ENCODE measurements at places on chromosomes 2 and 18. TPM values are rescaled to one million over a fixed set of nuclear protein-coding genes. Genes with fewer than 3 reads are reported as not detected.

DNA sequence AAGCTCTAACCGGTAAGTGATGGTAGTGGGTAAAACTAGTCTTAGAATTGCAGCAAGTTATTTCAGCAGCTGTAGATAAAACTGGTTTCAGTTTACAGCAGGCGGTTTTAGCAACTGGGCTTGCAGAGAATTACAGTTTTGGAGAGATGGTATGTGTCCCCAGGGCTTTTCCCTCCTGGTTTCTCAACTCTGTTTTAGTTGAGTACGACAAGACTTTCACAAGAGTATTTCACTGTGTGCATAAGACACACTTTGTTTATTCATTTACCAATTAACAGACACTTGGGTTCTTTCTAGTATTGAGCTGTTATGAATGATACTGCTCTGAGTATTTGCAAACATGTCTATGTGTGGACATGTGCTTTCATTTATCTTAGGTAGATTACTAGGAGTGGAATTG lies 65.6 kb upstream of the RFX8 start:
- DNase-seq, result no peak
- peaks cover 4% of the 10 kb centered on the region for H3K36me3 ChIP-seq
- H3K4me3 ChIP-seq, result no peak overlapping the region
- no peaks in the 10 kb centered on the region for H3K4me1 ChIP-seq
- no peaks in the 10 kb centered on the region for H3K27me3 ChIP-seq
- H3K27ac ChIP-seq, result no peak overlapping the region

GRCh38 chr2:195647302-195647701 lies 9.7 kb upstream of the SLC39A10 start:
- H3K36me3 ChIP-seq, result no peaks in the 10 kb centered on the region
- H3K4me1 ChIP-seq, result peaks cover 3% of the 10 kb centered on the region
- no peak for DNase-seq
- no peaks in the 10 kb centered on the region for H3K27me3 ChIP-seq

GRCh38 chr2:199738727-199739412 lies 112.1 kb downstream of the FTCDNL1 start:
- H3K4me3 ChIP-seq, result no peak overlapping the region
- no peak for DNase-seq
- H3K27me3 ChIP-seq, result no peaks in the 10 kb centered on the region
- no peak overlapping the region for H3K27ac ChIP-seq
- no peaks in the 10 kb centered on the region for H3K36me3 ChIP-seq
- H3K4me1 ChIP-seq, result peaks cover 4% of the 10 kb centered on the region

DNA sequence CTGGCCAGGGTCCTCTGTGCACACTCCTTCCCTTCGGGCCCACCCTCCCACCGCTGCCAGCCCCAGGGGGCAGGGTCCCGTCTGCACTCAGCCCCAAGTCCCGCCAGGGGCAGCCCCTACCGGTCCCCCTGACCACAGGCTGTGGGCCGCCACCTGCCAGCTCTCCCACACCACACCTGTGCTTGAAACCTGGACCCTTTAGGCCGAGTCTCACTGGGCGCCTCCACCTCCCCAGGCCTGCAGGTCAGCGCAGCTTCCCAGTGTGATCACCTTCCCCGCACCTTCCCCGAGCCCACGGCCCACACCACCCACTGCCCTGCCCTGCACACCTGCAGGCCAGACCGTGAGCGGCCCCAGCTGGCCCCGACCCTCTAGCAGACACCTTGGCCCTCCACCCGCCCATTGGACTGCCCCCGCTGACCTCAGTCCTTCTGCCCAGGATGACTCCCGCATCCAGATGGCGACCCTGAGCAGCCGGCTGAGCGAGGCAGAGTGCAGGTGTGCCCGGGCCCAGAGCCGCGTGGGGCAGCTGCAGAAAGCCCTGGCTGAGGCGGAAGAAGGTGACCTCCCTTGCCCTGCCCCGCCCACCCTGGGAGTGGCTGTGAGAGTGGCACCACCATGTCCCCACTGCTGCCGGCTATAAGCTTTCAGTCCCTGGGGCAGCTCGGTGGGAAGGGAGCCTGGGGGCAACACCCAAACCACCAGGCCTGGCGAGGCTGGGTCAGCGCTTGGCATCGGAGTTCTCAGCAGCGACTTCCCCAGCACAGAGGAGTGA lies 31.3 kb upstream of the SNED1 start:
- H3K27ac ChIP-seq, result no peak overlapping the region
- no peak overlapping the region for H3K4me3 ChIP-seq

- H3K4me3 ChIP-seq, result no peak overlapping the region
- no peak overlapping the region for H3K27ac ChIP-seq
- no peaks in the 10 kb centered on the region for H3K27me3 ChIP-seq
- H3K36me3 ChIP-seq, result no peaks in the 10 kb centered on the region
Observed at GRCh38 chr2:128410035-128410757, 91.5 kb upstream of the HS6ST1 start.

GRCh38 chr2:15640784-15641183 lies 49.1 kb downstream of the DDX1 start:
- no peak for DNase-seq
- H3K36me3 ChIP-seq, result peaks cover 29% of the 10 kb centered on the region
- H3K4me1 ChIP-seq, result no peaks in the 10 kb centered on the region
- H3K27ac ChIP-seq, result no peak overlapping the region

- no peaks in the 10 kb centered on the region for H3K4me1 ChIP-seq
- H3K36me3 ChIP-seq, result no peaks in the 10 kb centered on the region
- no peak overlapping the region for H3K27ac ChIP-seq
Observed at GRCh38 chr2:28357948-28358667, 34.5 kb upstream of the FOSL2 start.

DNA sequence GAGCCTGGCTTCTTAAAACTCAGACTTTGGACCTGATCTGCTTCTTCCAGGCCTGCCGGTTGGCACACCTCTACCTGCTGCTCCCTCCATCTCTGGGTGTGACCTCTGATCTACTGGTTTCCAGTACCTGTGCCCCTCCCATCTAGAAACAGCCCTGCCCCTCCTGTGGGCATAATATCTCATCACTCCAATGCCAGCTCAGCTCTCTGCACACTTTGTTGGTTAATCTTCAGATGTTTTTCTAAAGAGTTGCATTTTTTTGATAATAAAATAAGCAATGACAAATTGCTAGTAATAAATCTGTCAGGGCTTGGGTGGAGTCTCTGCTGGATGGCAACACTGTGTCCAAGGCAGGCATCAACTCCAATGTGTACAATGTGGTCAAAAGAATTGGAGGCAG lies 89.6 kb upstream of the PPP1CB start:
- H3K4me3 ChIP-seq, result no peak overlapping the region
- no peaks in the 10 kb centered on the region for H3K36me3 ChIP-seq
- no peaks in the 10 kb centered on the region for H3K27me3 ChIP-seq
- no peaks in the 10 kb centered on the region for H3K4me1 ChIP-seq
- H3K27ac ChIP-seq, result no peak overlapping the region

DNA sequence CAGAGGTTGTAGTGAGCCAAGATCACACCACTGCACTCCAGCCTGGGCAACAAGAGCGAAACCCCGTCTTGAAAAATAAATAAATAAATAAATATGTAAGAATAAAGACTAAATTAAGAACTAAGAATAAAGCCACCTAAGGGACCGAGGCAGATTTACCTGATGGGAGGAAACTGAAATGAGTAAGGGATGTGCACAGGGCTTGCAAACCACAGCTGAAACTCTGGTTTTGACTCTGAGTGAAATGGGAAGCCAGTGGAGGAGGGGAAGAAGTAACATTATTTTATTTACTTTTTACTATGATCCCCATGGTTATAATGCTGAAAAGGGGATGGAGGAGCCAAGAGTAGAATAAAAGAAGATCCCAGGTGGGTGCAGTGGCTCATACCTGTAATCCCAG lies 107.3 kb downstream of the CABYR start:
- H3K27me3 ChIP-seq, result no peaks in the 10 kb centered on the region
- H3K4me3 ChIP-seq, result no peak overlapping the region
- H3K27ac ChIP-seq, result no peak overlapping the region

DNA sequence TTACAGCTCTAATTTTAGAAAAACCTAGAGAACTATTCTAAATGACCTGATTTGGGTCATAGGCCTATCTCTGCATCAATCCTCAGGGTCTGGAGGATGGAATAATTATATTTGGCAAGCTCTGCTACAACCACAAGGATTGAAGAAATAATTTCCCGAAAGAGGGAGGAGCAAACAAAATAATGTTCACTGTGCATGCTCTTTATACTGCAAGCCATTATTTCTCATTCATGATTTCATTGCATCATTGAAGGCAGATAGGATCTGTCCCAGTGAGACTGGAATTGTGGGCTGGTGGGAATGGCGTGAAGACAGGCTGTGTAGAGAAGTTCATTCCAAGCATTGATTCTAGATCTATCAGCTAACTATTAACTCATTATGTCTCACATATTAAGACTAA lies 12.7 kb upstream of the MAPRE2 start:
- H3K4me3 ChIP-seq, result no peak overlapping the region
- H3K4me1 ChIP-seq, result no peaks in the 10 kb centered on the region
- no peak for DNase-seq
- no peak overlapping the region for H3K27ac ChIP-seq
- no peaks in the 10 kb centered on the region for H3K27me3 ChIP-seq
- H3K36me3 ChIP-seq, result no peaks in the 10 kb centered on the region

GRCh38 chr2:26709323-26710110 lies 17.0 kb downstream of the KCNK3 start:
- H3K36me3 ChIP-seq, result no peaks in the 10 kb centered on the region
- no peaks in the 10 kb centered on the region for H3K27me3 ChIP-seq
- no peak for DNase-seq
- H3K4me3 ChIP-seq, result no peak overlapping the region
- H3K27ac ChIP-seq, result no peak overlapping the region

- H3K27me3 ChIP-seq, result no peaks in the 10 kb centered on the region
- no peak overlapping the region for H3K4me3 ChIP-seq
- no peaks in the 10 kb centered on the region for H3K4me1 ChIP-seq
- H3K27ac ChIP-seq, result no peak overlapping the region
Observed at GRCh38 chr2:45102141-45102540, 92.9 kb upstream of the SIX2 start.

- H3K4me3 ChIP-seq, result no peak overlapping the region
- H3K27me3 ChIP-seq, result no peaks in the 10 kb centered on the region
- H3K36me3 ChIP-seq, result no peaks in the 10 kb centered on the region
- H3K27ac ChIP-seq, result no peak overlapping the region
- no peaks in the 10 kb centered on the region for H3K4me1 ChIP-seq
Observed at GRCh38 chr2:24743924-24744323, 49.3 kb downstream of the PTRHD1 start.

DNA sequence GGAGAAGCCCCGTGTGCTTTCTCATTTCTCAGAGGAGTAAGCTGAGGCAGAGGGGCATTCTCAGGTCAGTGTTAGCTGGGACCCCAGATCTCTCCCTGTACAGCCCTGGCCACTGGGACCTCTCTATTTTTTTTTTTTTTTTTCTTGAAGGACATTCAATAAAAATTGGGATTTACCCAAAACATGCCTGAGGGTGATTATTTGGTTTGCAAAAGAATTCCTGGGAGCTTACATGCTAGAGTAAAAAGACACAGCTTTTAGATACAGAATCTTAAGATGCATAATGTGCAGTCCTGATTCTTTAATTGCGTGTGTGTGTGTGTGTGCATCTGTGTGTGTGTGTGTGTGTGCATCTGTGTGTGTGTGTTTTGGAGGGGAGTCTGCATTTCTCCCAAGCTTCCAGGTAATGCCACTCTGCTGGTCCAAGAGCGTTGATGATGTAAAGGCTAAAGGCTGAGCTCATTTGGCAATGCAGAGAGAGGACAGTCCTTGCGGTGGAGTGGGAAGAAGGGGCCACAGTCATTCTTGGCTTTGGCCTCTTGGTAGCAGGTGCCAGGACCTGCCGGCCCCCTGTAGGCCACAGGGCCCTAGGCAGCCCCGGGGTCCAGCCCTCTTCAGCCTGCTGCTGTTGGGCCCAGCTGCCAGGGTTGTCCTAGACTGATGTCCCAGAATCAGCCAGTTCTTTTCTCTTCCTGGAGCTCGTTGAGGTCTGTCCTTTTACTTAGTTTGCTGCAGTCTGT lies 74.1 kb upstream of the MCFD2 start:
- no peaks in the 10 kb centered on the region for H3K27me3 ChIP-seq
- H3K4me1 ChIP-seq, result peaks cover 5% of the 10 kb centered on the region
- no peak for DNase-seq

DNA sequence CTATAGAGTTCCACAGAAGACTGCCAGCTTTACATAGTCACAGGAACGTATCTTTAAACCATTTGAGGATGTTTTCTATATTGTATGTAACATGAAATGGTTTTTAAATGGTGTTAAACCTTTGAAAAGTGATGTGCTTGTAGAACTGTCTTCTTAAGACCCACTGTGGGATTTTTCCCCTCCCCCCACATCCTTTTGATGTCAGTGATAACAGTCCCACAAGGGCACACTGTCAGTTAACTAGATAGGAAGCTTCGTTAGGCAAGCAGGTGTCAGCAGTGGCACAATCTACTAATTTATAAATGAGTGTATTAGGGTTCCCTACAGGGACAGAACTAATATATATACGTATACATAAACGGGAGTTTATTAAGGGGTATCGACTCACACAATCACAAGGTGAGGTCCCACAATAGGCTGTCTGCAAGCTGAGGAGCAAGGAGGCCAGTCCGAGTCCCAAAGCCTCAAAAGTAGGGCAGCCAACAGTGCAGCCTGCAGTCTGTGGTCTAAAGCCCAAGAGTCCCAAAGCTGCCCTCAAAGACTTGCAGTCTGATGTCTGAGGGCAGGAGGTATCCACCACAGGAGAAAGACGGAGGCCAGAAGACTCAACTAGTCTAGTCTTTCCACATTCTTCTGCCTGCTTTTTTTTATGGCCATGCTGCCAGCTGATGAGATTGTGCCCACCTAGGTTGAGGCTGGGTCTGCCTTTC lies 23.8 kb upstream of the HNRNPLL start:
- no peaks in the 10 kb centered on the region for H3K4me1 ChIP-seq
- H3K36me3 ChIP-seq, result peaks cover 1% of the 10 kb centered on the region
- no peak overlapping the region for H3K27ac ChIP-seq
- DNase-seq, result no peak
- H3K27me3 ChIP-seq, result no peaks in the 10 kb centered on the region

DNA sequence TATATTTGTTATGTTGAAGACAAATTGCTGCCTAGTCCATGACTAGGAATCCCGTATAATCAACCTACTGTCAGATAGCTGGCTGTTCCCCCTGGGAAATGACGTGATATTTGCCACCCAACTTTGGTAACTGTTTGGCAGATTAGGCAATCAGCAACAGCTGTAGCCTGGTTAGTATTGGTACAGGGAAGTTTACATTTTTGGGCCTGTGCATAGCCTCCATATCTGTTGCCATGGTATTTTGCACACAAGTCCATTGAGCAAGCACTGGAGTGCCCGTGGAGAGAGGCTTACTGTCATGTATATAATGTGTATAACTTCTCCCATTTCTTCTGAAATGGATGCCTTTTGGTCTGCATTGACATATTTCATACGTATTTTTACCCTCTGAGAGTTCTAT lies 27.7 kb downstream of the BIRC6 start:
- no peak for DNase-seq
- no peaks in the 10 kb centered on the region for H3K4me1 ChIP-seq
- no peak overlapping the region for H3K27ac ChIP-seq
- H3K27me3 ChIP-seq, result no peaks in the 10 kb centered on the region
- no peak overlapping the region for H3K4me3 ChIP-seq
- peaks cover 20% of the 10 kb centered on the region for H3K36me3 ChIP-seq

- no peak overlapping the region for H3K4me3 ChIP-seq
- no peaks in the 10 kb centered on the region for H3K27me3 ChIP-seq
- no peaks in the 10 kb centered on the region for H3K4me1 ChIP-seq
- no peaks in the 10 kb centered on the region for H3K36me3 ChIP-seq
Observed at GRCh38 chr18:49756671-49757362, 56.5 kb downstream of the ACAA2 start.

LRATD1 gene
- 0.31 TPM for total RNA-seq

TCF23 gene
- not detected for total RNA-seq

SLC11A1 gene
- 0.04 TPM for total RNA-seq

MC4R gene
- total RNA-seq, result not detected

PCGF1 gene
- 23.8 TPM for total RNA-seq

SLC9A4 gene
- not detected for total RNA-seq

GALR1 gene
- total RNA-seq, result 0.07 TPM

GALNT3 gene
- total RNA-seq, result 17.3 TPM

TMEM169 gene
- 1.0 TPM for total RNA-seq

IL18R1 gene
- not detected for total RNA-seq

HIBCH gene
- 25.5 TPM for total RNA-seq
